Small intestine (tissue), 16 donors: ENCODE measurements at places on chromosomes 6 and 20. TPM values are rescaled to one million over a fixed set of nuclear protein-coding genes. Genes with fewer than 3 reads are reported as not detected.

GRCh38 chr6:127069659-127070279, 48.7 kb upstream of the RSPO3 start:
- DNase-seq, result peak; percentile 5

DNA sequence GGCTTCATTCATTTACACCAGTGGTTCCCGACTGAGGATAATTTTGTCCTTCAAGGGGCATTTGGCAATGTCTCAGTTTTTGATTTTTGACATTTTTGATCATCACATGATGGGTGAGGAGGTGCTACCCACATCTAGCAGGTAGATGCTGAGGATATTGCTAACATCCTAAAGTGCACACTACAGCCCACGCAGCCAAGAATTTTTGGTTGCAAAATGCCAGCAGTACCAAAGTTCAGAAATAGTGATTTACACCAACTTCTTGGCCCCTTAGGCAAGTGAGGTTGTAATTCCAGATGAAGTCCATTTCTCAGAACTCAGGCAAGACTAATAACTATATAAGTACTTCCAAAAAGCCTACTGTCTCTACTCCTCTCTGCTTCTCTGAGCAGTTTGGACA, 80.1 kb upstream of the TSHZ2 start:
- no peak for DNase-seq

The COL12A1 gene
- 0.67 TPM for polyA plus RNA-seq

GRCh38 chr6:152176268-152176667, 368.8 kb downstream of the ESR1 start:
- peak; percentile 19 for DNase-seq

The CTNNBL1 gene
- polyA plus RNA-seq, result 44.7 TPM

GRCh38 chr20:31926493-31926892, 25.4 kb downstream of the PDRG1 start:
- no peak for DNase-seq

- peak; percentile 53 for DNase-seq
Observed at GRCh38 chr20:17960927-17961586, 7.5 kb downstream of the SNX5 start.

- no peak for DNase-seq
Observed at GRCh38 chr20:53678990-53679596, 85.5 kb upstream of the ZNF217 start.

The NHSL1 gene
- 21.3 TPM for polyA plus RNA-seq

DNA sequence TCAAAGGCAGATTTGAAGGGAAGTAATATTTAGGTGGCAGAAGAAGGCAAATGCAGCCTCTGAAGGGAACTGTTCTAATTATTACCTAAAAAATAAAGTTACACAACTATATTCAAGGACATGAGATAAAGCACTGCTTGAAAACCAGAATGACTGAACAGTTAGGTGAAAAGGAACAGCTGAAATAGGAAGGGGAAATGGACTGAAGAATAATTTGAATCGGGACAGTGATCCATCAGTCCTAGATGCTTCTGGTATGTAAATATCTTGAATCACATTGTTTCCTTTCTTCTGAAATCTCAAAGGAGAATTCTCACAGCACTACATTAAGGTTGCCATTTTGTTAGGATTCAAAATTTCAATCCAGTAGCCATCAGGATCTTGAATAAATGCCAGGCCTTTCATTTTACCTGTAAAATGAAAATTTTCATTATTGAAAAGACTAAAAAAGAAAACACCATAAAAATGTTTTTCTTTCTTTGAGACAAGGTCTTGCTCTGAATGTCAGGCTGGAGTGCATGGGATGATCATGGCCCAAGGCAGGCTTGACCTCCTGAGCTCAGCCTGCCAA, 25.9 kb downstream of the GLO1 start:
- no peak for DNase-seq

The BTN1A1 gene
- polyA plus RNA-seq, result 0.15 TPM

The SEL1L2 gene
- not detected for polyA plus RNA-seq

DNA sequence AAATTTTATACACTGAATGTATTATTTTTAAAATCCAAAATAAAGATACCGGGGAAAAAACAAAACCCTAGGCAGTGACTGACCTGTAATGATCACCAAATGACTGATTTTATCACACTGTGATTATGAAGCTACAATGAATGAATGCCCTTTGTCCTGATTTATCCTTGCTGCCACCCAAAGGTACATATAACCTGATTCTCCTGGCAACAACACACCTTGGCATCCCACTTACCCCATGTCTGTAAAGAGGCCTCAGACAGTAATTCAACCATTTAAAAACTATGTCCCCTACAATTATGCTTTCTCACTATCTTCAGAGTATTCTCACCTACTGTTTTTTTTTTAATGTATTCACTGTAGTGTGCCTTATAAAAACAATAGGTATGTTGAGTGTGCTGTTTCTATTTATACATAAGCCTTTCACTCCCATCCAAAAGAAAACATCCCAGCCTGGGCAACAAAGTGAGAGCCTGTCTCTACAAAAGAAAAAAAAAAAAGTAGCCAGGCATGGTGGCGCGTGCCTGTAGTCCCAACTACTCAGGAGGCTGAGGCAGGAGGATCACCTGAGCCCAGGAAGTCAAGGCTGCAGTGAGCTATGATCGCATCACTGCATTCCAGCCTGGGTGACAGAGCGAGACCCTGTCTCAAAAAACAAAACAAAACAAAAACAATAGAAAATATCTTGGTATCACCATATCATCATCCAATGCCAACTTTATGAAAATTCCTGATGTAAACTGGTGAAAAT, 21.7 kb downstream of the B4GALT5 start:
- peak; percentile 68 for DNase-seq

DNA sequence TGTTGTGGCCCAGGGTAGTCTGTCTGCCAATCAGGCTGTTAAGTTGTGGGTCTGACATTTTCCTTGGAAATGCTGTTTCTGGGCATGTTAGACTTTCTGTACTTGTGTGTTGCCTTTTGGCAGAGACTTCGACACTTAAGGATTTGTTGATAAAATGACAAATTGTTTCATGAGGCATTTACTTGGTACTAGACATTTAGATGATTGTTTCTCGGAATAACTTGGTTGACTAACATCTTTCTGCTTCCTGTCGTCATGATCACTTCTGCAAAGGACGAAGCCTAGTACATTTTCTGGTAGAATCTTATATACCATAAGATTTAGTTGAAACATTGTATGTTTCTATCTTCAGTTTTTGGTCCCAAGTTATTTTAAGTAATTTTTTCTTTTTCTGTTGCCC, 34.1 kb downstream of the UTRN start:
- no peak for DNase-seq

DNA sequence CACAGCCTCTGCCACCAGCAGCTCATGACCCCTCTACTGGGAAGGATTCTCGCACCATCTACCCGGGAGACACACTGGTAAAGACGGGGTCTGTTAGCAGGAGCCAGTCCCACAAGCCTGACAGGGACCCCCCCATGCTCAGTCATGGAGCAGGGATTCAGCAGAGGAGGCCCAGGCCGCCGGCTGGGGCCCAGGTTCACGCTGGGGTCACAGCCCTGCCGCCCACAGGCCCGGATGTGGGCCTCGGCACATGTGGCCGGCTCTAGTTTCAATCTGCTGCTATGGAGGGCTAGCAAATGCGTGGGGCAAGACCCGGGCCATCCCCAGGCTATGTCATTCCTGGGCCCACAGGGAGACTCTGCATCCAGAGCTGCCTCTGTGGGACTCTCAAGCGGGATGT, 25.1 kb downstream of the PXDC1 start:
- DNase-seq, result no peak

GRCh38 chr6:16697437-16698161, 63.7 kb downstream of the ATXN1 start:
- no peak for DNase-seq

- DNase-seq, result no peak
Observed at GRCh38 chr20:461254-462198, 807 bp downstream of the TBC1D20 start.

DNA sequence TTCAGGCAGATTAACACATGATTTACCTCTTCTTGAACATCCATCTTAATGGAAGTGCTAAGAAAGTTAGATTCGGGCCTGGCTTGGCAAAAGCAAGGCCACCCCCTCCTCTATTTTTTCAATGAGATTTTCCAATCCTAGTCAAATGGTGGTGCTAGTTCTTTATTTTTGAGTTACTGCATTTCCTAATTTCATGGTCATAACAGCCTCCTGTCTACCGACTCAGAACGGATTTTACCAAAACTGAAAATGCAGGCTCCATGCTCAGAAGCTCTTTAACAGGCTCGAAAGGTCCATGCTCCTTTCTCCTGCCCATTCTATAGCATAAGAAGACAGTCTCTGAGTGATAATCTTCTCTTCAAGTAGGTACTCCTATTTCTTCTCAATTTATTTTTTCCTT, 117.2 kb upstream of the ESR1 start:
- no peak for DNase-seq

GRCh38 chr6:31042806-31043205, 32.5 kb downstream of the MUC22 start:
- DNase-seq, result peak; percentile 54

The PRR18 gene
- polyA plus RNA-seq, result not detected

The TBX18 gene
- polyA plus RNA-seq, result not detected

GRCh38 chr20:59580146-59580946, 24.0 kb upstream of the PHACTR3 start:
- DNase-seq, result no peak

DNA sequence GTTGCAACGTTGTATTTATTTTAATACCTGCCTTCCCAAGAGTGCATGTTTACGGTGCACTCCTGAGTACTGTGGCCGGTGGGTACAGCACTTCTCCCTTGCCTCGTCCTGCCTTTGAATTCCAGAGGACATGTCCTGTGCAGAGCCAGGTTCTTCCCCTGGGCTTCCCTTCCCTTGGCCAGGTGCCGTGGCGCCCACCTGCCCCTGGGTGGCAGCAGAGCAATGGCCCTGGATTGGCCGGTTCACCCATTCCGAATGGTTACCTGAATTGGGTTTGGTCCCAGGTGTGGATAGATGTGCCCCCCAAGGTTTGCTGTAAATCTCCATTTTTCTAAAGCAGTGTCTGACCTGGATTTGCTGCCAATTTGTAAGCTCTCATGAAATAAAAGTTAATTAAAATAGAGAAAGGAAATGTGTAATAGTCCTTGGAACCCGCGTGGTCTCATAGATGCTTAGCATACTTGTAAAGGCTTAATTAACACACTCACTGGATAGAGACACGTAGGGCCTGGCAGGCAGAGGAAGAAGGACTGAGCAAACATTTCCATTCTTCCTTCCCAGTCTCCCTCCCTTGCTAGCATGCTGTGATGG, 40.6 kb downstream of the DTD1 start:
- peak; percentile 29 for DNase-seq

The PI3 gene
- 5.7 TPM for polyA plus RNA-seq
